Jurkat, Clone E6-1 (cell line): ENCODE measurements at places on chromosomes 2 and 18.
A peak's percentile ranks its signal among the peaks of the same experiment; 100 is the strongest.

DNA sequence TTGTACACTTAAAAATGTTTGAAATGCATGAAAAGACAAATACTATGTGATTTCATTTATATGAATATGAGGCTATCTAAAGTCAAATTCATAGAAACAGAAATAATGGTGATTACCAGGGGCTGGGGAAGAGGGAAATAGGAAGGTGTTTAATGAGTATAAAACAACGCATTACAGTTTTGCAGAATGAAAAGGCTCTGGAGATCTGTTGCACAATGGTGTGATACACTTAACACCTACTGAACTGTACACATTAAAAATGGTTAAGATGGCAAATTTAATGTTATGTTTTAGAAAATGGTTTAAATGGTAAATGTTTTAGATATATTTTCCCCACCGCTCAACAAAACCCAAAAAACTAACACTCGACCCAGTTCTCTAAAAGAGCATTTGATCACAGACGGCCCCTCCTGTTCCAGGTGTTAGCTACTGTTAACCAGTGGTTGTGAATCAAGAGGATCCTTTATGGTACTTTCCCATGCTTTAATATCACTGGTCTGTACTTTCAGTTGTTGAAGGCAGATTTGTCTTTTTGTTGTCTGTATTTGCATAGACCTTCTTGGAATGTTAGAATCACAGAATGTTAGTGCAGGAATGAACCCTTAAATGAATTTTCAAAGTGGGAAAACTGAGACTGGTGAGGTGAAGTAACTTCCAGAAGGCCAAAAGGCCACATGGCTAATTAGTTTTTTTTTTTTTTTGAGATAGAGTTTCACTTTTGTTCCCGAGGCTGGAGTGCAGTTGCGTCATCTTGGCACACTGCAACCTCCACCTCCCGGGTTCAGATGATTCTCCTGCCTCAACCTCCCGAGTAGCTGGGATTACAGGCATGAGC is 10.2 kb downstream of the RAB10 start:
- DNase-seq, result no peak

GRCh38 chr2:99806758-99807157 is 316.9 kb upstream of the REV1 start:
- DNase-seq, result no peak

DNA sequence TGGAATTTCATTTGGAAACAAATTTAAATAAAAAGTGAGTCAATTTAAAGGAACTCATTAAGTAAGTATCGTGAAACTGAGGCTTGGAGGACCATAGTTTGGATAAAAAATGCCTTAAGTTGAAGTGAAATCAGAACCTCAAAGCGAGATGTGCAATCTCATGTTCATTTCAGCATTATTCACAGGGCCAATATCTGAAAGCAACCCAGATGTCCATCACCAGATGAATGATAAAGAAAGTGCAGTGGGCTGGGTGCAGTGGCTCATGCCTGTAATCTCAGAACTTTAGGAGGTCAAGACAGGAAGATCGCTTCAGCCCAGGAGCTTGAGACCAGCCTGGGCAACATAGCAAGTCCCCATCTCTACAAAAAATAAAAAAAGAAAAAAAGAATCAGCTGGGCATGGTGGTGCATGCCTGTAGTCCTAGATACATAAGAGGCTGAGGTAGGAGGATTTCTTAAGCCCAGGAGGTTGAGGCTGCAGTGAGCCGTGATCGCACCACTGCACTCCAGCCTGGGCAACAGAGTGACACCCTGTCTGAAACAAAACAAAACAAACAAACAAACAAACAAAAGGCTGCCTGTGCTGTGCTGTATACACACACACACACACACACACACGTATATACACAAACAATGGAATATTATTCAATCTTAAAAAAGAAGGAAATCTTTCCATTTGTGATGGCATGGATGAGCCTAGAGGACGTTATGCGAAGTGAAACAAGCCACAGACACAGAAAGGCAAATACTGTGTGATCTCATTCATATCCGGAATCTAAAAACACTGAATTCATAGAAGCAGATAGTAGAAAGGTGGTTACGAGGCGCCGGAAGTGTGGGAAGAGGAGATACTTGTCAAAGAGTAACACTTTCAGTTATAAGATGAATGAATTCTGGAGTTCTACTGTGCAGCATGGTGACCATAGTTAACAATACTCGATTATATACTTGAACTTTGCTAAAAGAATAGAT is 14.5 kb downstream of the SH3RF3 start:
- peak; percentile 96 for DNase-seq

DNA sequence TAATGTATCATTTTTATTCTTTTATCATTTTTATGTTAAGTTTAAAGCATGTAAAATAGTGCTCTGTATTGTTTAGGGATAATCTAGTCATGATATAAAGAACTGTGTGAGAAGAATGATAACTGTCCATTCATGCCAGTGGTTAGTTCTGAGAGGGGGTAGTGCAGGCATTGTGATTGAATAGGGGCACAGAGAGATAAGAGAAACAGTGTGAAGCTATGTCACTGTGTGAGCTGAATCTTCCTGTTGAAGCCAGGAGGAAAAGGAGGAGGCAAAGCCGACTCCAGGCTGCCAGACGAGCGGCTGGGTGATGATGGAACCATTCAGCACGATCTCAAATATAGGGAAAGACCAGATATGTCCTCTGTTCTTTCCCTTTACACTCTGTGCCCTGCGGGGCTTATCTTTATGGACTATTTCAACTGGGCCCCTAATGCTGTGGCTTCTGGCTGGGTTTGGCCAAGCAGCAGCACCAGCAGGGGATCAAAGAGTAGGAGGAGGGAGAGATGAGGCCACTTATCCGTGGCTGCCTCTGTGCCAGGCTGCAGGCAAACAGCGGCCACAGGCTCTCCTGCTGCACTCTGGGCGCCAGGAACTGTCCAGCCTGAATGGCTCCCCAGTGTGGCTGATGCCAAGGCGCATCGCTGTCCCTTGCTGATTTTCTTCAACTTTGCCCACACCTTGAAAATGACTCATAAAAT is 128.0 kb downstream of the SPP2 start:
- no peak for DNase-seq

DNA sequence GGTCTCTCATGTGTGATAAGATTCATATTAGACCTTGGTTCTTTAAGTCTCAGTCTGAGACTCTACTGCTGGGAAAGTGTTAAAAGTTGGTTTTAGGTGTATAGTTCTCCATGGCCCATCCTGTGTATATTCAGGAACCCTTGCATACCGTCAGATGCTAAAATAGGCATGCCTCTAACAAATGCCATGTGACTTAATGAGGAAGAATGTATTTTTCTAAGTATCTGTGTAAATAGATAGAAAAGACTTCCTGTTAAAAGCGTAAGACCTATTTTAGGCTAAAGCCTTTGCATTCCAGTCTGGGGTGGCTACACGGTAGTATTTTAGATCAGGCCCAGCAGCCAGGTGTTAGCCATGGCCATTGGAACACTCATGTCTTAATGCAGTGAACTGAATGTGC is 73.3 kb downstream of the RHBDD1 start:
- no peak for DNase-seq

DNA sequence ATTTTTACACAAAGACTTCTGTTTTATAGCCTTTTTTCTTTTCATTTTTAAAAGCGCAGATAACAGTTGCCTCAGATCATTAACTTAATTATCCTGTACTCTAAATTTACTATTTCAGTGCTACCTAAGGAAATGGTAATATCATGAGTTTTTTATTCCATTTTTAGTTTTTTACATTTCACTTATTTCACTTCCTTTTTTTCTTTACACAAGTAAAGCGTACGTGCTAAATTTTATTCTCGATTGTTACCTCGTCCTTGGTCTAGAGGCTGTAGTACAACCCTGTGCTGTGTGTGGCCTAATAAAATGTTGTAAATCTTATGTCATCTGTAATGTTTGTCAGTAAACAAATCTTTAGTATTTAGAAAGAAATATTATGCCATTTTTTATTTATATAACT is 49.2 kb downstream of the CRIM1 start:
- DNase-seq, result no peak

DNA sequence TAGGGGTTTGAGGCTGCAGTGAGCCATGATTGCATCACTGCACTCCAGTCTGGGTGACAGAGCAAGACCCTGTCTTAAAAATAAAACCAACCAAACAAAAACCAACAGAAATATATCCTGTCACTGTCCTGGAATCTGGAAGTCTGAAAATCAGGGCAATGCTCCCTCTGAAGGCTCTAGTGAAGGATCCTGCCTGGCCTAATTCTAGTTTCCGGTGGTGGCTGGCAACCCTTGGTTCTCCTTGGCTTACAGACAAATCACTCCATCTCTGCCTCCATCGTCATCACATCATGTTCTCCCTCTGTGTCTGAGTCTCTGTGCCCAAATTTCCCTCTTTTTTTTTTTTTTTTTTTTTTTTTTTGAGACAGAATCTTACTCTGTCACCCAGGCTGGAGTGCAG is 15.9 kb upstream of the VPS4B start:
- DNase-seq, result no peak

DNA sequence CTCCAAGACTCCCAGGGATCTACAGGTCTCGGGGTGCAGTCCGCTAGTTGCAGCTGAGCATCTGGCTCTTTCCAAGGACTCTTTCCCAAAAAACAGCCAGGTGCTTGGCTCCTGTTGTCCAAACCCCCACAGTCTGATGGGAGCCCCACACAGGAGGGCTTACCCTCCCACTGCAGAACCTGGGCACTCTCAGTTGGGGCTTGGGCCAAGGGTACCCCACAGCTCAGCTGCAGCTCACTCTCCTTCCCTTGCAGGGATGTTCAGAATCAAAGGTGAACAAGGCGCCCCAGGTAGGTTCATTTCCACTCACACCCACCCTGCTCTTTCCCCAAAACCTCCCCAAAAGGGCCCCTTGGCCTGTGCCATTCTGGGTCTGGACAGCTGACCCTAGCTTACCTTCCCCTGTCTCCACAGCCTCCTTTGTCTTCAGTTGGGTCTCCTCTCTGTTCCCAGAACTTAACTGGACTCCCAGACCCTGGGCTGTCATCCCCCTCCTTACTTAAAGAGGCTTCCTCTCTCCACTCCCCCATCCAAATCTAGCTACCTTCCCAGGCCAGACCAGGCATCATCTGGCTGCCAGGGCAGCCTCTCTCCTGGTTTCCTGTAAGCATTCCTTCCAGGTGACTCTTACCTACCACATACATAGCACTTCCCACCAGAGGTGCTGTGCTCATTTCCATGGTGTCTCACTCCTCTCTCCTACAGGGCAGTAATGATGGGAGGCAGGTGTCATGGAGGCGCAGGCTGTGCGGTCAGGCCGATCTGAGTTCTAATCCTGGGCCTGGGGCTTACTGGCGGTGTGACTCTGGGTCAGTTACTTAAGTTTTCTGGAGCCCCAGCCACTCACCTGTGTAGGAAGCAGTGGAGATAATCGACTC is 29.5 kb downstream of the MARCO start:
- no peak for DNase-seq

- no peak for DNase-seq
Observed at GRCh38 chr18:63074981-63075404, 244.6 kb downstream of the BCL2 start.

DNA sequence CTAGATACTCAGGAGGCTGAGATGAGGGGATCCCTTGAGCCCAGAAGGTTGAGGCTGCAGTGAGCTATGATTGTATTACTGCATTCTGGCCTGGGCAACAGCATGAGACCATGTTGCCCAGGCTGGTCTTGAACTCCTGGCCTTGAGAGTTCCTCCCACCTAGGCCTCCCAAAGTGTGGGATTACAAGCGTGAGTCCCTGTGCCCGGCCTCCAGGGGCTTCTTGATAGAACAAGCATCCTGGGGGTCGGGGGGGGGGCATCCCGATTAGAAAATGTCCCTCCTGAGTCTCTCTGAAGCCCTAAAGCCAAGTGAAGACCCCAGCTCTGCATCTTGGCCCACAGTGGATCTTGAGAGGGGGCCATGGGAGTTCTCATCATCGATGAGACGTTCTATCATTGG is 22.3 kb upstream of the EFHD1 start:
- DNase-seq, result no peak

GRCh38 chr2:32591669-32592463 is 36.0 kb upstream of the TTC27 start:
- peak; percentile 89 for DNase-seq

DNA sequence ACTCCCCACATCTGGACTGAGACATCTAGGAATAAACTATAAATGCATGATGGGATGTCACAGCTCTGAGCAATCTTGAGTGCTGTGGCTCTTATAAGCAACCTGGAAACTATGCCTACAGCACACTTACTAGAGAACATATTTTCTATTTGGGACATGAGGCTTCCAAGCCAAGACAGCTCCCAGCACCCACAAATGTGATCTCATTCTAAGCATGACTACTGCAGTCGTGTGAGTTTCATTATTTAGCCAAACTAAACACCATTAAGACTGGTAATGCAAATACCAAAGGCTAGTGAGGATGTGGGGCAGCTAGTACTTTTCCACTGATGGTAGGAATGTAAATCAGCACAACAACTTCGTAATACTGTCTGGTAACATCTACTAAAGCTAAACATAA is 72.5 kb downstream of the RTTN start:
- DNase-seq, result no peak

DNA sequence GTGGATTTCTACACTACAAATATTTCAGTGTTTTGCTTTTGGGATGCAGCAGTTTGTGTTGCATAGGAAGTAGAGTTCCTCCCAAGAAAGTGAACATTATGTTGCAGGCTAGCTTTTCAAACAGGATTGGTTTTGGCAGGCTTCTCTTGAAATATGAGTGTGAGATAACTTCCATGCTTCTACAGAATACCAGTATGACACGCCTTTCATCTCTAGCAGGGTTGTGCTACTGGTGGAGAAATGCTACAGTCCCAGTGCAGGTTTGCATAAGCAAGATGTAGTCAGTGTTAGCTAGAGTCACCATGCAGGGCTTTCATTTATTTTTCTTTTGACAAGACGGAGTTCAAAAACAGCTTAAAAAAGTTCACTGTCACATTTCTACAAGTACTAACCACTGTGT is 17.1 kb upstream of the CAVIN2 start:
- no peak for DNase-seq

DNA sequence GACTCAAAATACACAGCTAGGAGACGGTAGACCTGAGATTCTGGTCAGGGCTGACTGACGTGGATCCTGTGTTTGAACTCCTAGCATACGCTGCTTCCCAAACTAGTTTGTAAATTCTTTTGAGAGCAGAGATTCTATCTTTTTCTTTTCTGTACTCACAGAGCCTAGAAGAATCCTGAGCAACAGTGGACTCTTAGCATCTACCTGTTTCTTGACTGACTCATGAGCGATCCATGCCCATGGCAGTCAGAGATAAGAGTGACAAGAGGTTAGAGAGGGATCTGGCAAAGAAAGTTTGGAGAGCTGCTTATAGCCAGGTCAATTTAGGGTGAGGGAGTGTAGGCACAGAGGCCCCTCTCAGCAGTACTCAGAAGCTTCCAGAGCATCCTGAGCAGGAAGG is 41.1 kb upstream of the PPP1CB start:
- DNase-seq, result no peak
